Amniotic stem cell (primary cell): ENCODE measurements at places on chromosomes 3 and 15.

GRCh38 chr3:130395916-130396315 is 50.4 kb downstream of the COL6A5 start:
- DNase-seq: no peak

- DNase-seq: no peak
These were observed 8.3 kb upstream of the TMEM207 start for GRCh38 chr3:190458040-190458439.

DNA sequence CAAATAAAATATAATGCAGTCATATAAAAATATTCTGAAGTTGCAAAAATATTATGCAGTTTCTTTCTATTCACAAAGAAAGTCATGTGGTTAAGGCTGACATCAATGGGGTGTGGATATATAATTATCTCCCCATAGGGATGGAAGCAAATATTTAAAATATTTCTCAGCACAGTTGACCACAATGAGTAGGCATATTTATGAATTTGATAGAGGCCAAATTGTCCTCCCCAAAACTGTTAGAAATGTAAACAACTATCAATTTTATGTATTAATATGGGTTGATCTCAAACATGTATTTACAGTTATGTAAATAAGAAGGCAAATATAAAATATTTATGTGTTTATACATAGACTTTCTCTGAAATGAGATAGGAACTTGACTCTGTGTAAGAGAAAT is 246.0 kb upstream of the CBLB start:
- DNase-seq: no peak

GRCh38 chr15:83163032-83163431 is 44.6 kb downstream of the HDGFL3 start:
- no peak for DNase-seq

DNA sequence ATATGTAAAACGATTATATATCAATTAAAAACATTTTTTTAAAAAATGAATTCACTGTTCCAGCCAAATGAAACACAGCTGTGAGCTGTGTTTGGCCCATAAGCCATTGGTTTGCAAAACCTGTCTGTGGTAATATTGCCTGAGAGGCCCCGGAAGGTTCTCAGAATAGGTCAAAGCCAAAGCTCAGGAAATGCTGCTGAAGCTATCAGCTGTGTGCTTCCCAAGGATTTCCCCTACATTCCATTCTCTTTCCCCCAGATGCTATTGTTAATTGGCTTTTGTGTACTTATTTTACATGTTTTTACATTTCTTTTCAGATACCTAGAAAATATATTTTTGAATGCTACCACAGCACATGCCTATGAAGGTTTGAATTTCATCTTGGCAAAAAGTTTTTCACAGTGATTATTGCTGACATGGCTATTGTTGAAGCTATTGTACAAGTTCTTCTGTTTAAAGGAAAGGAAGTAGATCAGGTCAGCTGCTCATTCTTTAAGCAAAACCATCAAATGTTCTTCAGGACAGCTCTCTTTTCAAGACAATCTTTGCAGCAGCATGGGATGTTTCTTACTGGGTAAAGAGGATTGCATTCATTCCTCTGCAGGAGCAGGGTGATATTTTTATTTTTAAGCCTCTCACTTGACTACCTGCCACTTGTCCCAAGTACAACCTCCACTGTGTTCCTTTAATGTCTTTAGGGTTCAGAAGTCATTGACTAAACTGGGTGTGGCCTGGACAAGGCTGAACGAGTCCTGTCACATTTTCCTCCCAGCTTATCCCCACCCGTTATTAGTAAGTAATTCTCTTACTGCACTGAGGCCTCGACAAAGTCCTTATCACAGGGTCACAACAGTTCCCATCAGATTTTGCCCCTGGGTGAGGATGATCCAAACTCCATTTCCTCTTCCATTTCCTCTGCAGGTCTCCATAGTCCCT is 26.3 kb upstream of the BNC1 start:
- no peak for DNase-seq

DNA sequence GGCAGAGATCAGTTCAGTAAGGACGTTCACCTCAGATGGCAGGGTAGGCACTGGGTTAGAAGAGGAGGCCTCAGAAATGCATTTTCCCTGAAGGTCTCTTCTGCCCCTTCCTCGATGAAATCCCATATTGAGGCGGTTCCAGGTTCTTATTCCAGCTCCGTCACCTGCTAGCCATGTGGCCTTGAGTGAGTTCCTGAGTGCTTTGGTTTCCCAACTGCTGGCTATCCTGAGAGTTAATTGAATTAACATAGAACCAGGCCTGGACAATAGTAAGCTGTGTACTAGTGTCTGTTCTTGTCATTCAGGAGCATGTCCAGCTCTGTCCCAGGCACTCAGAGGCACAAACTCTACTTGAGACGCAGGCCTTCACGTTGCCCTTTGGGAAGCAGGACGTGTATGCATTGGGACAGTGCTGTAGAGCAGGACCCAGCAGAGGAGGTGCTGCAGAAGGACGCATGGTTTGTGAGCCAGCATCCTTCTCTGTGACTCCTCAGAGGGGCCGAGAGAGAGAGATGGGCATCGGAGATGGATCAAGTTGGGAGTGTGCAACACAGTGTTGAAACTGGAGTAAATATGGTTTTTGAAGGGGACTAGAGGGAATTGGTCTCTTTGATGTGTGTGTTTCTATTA is 114.2 kb downstream of the ASB7 start:
- no peak for DNase-seq

DNA sequence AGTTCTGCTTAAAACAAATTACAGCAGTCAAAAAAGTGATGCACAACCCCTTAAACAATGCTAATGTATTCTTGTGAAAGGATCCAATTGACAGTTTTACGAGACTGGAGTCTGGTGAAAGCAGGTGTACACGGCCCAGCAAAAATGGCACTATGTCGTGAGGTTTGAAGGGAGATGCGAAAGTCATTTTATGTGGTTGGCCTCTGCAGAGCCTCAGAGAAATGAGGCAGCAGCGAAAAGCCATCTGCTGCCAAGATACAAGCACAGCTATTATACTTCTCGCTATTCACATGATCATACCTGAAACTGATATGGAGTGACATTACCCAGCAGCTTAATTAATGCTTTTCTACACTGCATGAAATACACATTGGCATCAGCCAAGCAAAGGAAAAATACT is 36.4 kb downstream of the MECOM start:
- no peak for DNase-seq

DNA sequence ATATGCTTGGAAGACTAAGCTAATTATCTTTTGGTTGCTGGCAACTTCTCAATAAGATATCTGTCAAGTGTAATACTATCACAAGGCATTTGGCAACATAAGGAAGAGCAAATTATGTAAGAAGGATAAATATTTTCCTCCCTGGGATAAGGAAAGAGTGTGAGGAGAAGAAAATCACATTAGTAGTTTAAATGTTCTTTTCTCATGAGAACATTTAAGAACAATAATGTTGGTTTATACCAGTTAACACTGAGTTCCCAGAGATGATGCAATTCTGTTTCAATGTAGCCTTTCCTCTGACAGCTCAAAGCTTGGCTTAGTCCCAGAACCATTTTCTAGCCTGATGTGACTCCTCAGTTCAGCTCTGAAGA is 66.1 kb upstream of the NPHP3 start:
- no peak for DNase-seq

- no peak for DNase-seq
These were observed 45.0 kb upstream of the FOXP1 start for GRCh38 chr3:71628522-71628921.

DNA sequence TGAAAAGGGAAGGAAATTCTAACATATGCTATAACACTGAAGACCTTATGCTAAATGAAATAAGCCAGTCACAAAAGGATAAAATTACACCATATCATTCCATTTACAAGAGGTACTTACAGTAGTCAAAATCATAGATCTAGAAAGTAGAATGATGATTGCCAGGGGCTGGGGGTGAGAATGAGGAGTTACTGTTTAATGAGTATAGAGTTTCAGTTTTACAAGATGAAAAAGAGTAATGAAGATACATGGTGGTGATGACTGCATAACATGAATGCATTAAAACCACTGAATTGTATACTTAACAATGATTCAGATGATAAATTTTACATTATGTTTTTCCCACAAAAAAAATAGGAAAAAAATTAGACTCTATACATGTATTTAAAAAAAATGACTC is 152.6 kb downstream of the SCAPER start:
- no peak for DNase-seq

- DNase-seq: no peak
These were observed 12.7 kb downstream of the IL17RD start for GRCh38 chr3:57152151-57153143.

DNA sequence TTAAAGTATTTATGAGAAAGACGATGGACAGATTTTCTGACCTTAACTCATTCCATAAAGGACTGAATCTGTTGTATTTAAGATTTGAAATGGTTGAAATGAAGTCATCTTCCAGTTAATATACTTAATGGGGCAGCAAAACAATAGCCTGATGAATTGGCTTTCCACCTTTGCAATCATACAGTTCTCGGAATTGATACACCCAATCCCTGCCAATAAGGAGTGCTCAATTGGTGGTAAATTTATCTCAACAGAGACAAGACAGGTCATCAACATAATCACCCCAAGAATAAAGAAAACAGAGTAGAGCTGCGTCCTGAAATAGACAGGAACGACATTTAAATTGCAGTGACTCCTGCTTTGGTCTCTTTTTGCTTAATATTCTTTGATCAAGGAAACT is 11.2 kb downstream of the ANXA2 start:
- DNase-seq: no peak

GRCh38 chr15:79932447-79932846 is 35.6 kb upstream of the MTHFS start:
- no peak for DNase-seq

DNA sequence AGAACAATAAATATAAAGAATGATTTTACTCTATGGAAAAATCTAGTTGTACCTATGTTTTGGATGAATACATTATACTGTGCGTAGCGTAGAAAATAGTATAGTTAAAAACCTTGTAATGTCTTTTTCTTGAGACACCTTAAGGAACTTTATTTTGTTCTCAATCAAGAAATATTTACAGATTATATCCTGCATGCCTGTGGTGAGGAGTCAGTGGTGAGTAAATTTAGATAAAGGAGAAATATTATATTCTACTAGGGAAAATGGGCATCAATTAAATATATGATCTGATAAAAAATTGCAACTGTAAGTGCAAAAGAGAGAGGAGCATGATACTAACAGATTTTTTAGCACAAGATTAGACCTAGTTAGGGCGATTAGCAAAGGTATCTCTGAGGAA is 157.7 kb downstream of the RBMS3 start:
- no peak for DNase-seq

DNA sequence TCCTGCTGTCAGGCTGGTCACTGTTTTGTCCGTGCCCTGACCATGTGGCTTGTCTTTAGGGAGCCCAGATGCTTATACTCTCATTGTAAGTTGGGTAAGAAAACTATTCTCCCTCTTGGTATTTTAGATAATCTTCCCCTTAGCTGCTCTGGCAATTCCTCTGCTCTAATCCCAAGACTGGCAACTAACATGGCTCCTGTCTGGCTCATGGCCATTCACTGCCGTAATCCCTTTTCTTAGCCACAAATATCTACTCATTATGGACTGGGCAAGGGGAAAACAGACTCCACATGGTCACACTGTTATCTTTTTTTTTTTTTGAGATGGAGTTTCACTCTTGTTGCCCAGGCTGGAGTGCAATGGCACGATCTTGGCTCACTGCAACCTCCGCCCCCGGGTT is 38.8 kb downstream of the TYRO3 start:
- no peak for DNase-seq

DNA sequence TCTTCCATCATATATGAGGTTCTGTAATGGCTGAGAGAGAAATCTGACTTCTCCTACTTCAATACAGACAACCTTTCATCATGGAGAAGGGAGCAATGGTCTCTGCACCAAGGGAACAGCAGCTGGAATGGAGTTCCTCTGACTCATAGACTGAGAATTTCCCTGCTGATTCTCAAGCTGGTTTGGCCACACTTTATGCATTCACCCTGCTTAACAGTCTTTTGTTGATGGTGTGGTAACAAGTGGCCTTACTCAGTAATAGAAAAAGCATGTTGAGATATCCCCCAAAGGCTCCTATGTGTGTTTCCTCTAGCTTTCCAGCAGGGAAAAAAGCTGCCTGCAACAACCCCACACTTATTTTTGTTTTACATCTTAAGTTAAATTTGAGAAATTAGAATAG is 138.1 kb downstream of the GREM1 start:
- DNase-seq: peak; percentile 84

DNA sequence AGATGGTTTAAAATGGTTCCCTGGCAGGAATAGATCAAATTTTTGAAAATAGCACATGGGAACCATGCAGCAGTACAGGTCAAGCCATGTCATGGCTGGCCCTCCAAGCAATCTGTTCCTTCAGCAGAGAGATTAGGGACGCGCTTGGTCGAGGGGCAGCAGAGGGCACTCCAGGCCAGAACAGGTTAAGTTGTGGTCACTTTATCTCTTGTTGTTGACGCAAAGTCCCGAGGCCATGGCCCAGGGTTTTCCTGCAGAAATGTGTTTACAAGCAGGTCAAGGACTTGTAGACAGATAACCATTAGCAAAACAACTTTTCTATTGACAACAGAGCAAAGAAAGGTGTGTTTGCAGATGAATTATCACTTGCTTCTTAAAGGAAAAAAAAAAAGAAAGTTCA is 570.0 kb upstream of the NR2F2 start:
- no peak for DNase-seq

DNA sequence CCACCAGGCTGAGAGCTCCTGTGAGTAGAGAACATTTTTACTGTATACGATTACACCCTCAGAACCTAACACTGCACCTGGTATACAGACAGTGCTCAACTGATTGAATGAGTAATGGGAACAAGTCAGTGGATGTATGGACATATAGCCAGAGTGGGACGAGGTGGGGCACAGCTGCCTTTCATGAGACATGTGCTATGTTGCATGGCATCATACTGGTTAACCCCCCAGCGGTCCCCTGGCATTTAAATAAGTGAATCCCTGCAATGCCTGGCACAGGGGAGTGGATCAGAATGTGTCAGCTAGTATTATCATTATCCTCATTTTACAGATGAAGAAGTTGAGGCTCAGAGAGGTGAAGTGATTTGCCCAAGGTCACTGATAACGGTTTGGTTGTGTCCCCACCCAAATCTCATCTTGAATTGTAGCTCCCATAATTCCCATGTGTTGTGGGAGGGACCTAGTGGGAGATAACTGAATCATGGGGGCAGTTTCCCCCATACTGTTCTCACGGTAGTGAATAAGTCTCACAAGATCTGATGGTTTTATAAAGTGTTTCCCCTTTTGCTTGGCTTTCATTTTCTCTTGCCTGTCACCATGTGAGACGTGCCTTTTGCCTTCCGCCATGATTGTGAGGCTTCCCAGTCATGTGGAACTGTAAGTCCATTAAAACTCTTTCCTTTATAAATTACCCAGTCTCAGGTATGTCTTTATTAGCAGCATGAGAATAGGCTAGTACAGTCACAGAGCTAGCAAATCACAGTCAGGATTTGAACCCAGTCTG is 56.0 kb upstream of the ATP2B2 start:
- no peak for DNase-seq
